ENCODE measurements at places on chromosomes 12 and 14. TPM values are rescaled to one million over a fixed set of nuclear protein-coding genes. Genes with fewer than 3 reads are reported as not detected.
A peak's percentile ranks its signal among the peaks of the same experiment; 100 is the strongest.

B4GALNT3 gene
- total RNA-seq, result 26.4 TPM

DNA sequence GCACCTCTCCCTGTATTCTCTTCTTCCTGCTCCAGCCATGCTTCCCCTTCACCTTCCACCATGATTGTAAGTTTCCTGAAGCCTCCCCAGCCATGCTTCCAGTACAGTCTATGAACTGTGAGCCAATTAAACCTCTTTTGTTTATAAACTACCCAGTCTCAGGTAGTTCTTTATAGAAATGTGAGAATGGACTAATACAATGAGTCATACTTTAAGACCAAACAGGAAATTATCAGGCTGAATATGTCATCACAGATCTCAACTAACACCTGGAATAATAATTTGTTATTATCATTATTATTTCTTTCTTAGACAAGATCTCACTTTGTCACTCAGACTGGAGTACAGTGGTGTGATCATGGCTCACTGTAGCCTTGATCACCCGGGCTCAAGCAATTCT is 85.4 kb downstream of the KCNMB4 start:
- DNase-seq, result no peak

- DNase-seq, result no peak
Measured at GRCh38 chr12:62646566-62646965, 179.9 kb downstream of the MON2 start.

DNA sequence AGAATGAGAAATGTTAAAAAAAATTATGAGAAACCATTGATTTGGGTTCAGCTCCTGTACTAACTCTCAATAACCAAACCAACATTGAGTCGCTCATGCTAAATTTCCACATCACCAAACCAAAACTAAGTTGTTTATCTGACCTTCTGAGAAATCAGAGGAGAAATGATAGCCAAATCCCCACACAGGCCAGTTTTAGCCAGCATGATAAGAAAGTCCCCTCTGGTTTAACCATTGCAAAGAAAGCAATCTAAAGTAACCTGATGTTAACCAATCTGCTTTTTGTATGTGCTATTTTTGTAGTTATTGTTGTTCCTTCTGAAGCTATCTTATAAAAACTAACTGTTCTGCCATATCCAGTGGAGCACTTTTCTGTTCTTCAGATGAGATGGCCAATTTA is 599.7 kb downstream of the SLC16A7 start:
- no peak for DNase-seq

GRCh38 chr12:50271724-50272247 is 11.5 kb downstream of the LIMA1 start:
- DNase-seq, result no peak

- DNase-seq, result no peak
Measured at GRCh38 chr14:84027351-84027750, 1502.6 kb upstream of the FLRT2 start.

- no peak for DNase-seq
Measured at GRCh38 chr14:85413836-85414526, 116.0 kb upstream of the FLRT2 start.

GRCh38 chr14:23071244-23071920 is 14.1 kb upstream of the CDH24 start:
- peak; percentile 83 for DNase-seq

GRCh38 chr14:46054526-46054925 is 597.1 kb downstream of the RPL10L start:
- DNase-seq, result no peak

DNA sequence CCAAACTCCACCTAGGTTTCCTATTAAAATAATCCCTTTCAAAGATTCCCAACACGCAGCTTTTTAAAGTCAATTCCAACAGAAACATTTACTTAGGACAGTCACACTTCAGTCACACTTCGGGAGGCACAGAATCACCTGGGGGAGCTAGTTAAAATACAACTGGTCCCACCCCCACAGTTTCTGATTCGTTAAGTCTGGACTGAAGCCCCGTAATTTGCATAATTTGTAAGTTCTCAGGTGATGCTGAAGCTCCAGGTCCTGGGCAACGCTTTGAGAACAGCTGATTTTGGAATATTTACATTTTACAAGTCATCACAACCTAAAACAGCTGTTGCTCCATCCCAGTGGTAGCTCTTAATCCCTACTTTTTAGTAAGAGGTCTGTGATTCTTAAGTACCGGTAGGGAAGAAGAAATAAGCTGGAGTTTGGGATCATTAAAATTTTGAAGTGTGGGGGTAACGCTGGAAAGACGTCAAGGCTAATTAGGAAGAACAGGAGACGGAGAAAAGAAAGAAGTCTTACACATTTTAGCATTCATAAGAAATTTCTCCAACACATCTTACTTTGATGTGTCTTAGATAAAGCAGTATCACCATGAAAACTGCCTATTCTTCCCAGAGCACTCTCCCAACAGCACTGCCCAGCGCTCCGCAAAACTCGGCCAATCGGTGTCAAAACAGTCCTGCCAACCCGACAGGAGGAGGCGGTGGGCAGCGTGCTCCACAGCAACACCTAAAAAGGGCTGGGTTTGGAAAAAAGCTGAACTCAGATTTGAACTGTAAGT is 1.1 kb downstream of the IPO8 start:
- DNase-seq, result peak; percentile 11

DNA sequence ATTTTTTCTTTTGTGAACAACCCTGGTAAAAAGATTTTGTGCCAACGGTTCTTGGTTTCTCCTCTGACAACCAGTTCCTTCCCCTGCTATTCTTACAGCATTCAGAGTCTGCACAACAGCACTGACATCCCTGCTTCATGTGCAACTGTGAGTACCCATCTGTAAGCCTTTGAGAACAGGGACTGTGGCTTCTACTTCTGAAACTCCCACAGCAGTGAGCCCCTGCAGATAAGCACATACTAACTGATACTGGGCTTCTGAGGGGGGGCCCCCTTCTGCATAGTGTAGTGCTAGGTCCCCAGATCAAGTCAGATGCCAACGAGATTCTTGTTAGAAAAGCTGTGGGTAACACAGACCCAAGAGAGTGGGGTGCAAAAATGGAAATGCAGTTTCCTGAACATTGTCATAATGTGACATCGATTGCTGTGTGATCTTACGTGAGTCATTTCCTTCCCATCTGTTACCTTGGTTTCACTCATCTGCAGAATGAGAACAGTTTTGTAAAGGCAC is 11.1 kb upstream of the NINJ2 start:
- no peak for DNase-seq

DNA sequence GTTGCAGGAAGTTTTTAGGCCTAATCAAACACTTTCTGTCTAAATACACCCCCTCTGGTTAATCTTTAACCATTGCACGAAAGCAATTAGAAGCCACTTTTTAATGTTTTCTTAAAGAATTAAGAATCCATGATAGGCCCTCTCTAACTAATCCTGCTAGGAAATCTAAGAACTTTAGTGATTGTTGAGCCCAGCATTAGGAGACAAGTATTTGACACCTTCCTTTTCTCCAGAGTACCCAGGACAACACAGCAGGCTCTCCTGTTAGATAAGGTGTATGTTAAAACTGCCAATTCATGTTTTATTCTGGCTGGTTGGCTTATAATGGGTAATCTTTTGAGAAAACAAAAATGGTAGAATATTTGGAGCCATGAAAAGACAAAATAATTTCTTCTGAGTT is 95.0 kb downstream of the ALX1 start:
- no peak for DNase-seq

- DNase-seq, result no peak
Measured at GRCh38 chr12:104496336-104496735, 39.6 kb downstream of the CHST11 start.

All from mucosa of gallbladder (tissue), 1 donor.